Pancreas (tissue), 10 donors: ENCODE measurements at places on chromosomes 16 and 17.

DNA sequence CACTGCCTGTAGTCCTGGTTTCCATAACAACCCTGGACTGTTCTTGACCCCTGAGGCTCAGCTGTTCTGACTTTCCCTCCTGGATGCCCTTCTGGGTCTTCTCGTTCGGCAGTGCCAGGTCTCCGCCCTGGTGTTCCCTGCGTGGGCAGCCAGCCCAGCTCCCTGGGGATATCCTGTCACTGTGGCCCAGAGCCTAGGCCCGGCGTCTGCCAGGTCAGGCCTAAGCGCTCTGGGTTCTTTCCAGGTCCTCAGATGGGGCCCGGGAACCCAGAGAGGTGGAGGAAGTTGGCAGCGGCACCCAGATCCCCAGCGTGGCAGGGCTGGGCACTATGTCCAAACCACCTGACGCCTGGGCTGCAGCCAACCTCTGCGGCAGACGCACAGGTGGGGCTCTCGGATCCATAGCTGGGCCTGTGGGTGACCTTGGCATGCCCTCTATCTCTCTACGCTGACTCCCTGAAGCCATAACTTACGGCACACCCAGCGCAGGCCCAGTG lies 12.5 kb upstream of the ATP2A3 start:
- peak; percentile 99 for DNase-seq
- H3K27ac ChIP-seq = peak overlapping the region; percentile 74
- peaks cover 18% of the 10 kb centered on the region for H3K4me1 ChIP-seq
- H3K27me3 ChIP-seq = no peaks in the 10 kb centered on the region
- H3K36me3 ChIP-seq = no peaks in the 10 kb centered on the region

- DNase-seq = no peak
- no peak overlapping the region for H3K27ac ChIP-seq
- peaks cover 30% of the 10 kb centered on the region for H3K36me3 ChIP-seq
- no peaks in the 10 kb centered on the region for H3K4me1 ChIP-seq
- H3K4me3 ChIP-seq = no peak overlapping the region
- no peaks in the 10 kb centered on the region for H3K27me3 ChIP-seq
Observed at GRCh38 chr16:67613808-67614207, 31.1 kb upstream of the CARMIL2 start.

GRCh38 chr17:34420254-34420766 lies 57.3 kb upstream of the CCL1 start:
- H3K4me1 ChIP-seq = no peaks in the 10 kb centered on the region
- H3K4me3 ChIP-seq = no peak overlapping the region
- H3K36me3 ChIP-seq = no peaks in the 10 kb centered on the region
- peak; percentile 26 for DNase-seq
- no peaks in the 10 kb centered on the region for H3K27me3 ChIP-seq

- H3K4me1 ChIP-seq = no peaks in the 10 kb centered on the region
- H3K27ac ChIP-seq = no peak overlapping the region
- H3K36me3 ChIP-seq = no peaks in the 10 kb centered on the region
- H3K27me3 ChIP-seq = no peaks in the 10 kb centered on the region
- no peak overlapping the region for H3K4me3 ChIP-seq
- no peak for DNase-seq
Observed at GRCh38 chr17:40260528-40260927, 27.2 kb upstream of the CDC6 start.

DNA sequence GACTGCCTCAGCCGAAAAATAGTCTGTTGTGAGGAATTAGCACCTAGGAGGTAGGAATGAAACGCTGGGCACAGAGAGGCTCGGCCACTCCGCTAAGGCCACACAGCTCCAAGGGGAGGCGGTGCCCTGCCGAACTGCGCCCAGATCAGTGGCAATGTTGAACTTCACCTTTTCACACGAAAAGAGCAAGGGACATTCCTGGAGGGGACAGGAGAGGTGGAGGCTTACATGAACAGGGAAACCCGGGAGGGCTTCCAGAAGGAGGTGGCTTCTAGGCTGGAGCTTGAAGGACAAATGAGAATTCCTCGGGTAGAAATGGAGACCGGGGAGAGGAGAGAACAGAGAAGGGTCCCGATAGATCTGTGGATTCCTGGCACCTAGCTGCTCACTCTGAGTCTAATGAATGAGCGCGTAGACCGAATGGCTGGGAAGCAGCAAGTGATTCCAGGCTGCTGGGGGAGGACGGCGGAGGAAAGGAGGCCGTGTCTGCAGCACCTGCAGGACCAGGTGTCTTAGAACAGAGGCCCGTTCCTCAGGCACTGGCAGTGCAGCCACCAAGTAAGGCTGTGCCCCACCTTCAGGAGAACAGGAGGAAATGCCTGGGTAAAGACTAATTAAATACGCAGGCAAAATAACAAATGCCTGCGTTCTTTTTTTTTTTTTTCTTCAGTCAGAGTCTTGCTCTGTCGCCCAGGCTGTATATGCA lies 722 bp upstream of the SLC38A10 start:
- peak overlapping the region; percentile 90 for H3K27ac ChIP-seq
- H3K4me3 ChIP-seq = peak overlapping the region; percentile 91
- peak; percentile 73 for DNase-seq
- no peaks in the 10 kb centered on the region for H3K4me1 ChIP-seq
- H3K36me3 ChIP-seq = no peaks in the 10 kb centered on the region
- no peaks in the 10 kb centered on the region for H3K27me3 ChIP-seq

DNA sequence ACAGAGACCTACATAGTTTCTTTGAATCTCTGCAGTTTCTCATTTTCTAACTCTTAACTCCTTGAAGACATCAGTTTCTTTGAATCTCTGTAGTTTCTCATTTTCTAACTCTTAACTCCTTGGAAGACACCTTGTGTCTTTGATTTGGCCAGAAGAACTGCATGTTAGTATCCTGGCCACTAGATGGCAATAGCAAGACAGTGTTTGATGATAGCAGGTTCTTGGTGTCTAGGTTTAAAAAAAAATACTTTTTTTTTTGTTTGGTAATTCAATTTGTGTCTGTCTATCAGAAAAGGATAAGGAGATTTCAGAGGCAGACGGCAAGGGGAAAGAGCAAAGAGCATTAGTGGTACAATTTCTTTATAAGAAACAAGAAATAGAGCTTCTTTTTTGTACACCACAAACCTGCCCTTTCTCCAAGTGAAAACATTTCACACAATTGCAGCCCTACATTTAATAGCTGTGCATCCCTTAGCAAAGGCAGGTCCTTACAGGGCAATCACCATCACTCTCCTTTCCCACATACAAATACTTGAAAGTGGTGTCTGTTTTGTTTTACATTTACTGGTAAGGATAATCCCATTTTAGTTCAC lies 1324.9 kb upstream of the CDH8 start:
- no peaks in the 10 kb centered on the region for H3K4me1 ChIP-seq
- no peak overlapping the region for H3K4me3 ChIP-seq
- H3K36me3 ChIP-seq = no peaks in the 10 kb centered on the region
- H3K27me3 ChIP-seq = no peaks in the 10 kb centered on the region
- H3K27ac ChIP-seq = no peak overlapping the region

- no peaks in the 10 kb centered on the region for H3K36me3 ChIP-seq
- no peak for DNase-seq
- no peak overlapping the region for H3K27ac ChIP-seq
- no peaks in the 10 kb centered on the region for H3K27me3 ChIP-seq
Observed at GRCh38 chr16:73735018-73735417, 561.6 kb upstream of the PSMD7 start.
